ENCODE measurements at places on chromosomes 2 and 18.

- DNase-seq: no peak
These were observed 11.3 kb upstream of the COPS8 start for GRCh38 chr2:237074211-237074993.

DNA sequence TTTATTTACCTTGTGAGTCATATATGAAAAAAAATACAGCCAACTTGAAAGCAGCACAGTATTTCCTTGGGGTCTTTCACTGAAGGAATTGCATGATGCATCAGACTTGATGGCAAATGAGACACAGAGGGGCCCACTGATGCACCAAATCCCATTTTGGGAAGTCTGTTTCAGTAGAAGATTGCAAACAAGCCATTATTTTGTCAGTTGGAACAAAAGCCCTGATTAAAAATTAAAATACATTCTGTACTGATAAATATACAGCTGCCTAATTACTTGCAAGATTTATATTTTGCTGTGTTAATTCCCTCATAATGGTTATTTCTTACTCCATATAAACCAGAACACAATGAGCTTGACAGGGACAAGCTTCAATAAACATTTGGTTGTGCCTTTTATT, 370.4 kb downstream of the SUCLG1 start:
- no peak for DNase-seq

DNA sequence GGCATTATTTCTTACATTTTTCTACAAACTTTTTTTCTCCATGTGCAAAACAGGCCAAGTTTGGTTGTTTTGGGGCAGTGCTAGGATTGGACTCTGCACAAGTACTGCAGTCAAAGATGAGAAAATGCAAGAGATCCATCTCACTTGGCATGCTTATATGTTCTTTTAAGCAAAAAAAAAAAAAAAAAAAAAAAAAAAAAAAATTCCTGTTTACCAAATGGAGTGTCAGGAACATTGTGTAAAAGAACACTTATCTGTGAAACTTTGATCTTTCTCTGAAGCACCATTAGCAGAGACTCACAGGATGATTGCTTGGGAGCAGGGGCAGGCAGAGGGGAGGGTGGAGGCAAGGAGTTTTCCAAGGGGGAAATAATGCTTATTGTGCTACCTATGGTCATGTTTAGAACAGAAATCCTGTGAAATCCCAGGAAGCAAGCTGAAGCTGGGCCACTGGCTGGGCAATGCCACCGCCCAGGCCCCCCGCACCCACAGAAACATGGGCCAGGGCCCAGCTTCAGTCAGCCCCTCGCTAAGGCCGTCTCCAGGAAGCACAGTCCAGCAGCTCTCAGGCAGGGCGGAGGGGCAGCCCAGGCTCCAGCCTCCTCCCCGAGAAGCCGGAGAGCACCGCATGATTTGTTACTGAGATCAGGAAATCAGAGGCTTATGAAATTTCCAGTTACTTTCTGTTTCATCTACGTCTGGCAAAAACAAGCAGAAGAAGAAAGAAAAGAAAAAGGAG, 229.4 kb downstream of the ZNF516 start:
- DNase-seq: no peak

- no peak for DNase-seq
These were observed 67.5 kb downstream of the SPATS2L start for GRCh38 chr2:200373973-200374416.

DNA sequence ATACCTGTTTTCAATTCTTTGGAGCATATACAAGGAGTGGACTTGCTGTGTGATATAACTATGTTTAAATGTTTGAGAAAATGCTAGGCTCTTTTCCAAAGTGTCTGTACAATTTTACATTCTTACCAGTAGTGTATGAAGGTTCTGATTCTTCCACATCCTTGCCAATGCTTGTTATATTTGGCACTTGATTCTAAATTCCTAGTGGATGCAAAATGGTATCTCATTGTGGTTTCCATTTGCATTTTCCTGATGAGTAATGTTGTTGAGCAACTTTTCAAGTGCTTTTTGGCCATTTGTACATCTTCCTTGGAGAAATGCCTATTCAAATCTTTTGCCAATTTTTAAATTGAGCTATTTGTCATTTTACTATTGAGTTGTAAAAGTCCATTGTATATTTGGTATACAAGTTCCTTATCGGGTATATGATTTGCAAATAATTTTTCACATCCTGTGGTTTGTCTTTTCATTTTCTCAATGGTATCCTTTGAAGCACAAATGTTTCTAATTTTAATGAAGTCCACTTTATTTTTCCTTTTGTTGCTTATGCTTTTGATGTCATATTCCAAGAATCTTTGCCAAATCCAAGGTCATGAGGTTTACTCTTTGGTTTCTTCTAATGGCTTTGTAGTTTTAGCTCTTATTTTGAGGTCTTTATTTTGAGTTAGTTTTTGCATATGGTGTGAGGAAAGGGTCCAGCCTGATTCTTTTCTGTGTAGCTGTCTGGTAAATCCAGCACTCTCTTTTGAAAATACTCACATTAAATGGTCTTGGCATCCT, 33.2 kb upstream of the CWC22 start:
- no peak for DNase-seq

DNA sequence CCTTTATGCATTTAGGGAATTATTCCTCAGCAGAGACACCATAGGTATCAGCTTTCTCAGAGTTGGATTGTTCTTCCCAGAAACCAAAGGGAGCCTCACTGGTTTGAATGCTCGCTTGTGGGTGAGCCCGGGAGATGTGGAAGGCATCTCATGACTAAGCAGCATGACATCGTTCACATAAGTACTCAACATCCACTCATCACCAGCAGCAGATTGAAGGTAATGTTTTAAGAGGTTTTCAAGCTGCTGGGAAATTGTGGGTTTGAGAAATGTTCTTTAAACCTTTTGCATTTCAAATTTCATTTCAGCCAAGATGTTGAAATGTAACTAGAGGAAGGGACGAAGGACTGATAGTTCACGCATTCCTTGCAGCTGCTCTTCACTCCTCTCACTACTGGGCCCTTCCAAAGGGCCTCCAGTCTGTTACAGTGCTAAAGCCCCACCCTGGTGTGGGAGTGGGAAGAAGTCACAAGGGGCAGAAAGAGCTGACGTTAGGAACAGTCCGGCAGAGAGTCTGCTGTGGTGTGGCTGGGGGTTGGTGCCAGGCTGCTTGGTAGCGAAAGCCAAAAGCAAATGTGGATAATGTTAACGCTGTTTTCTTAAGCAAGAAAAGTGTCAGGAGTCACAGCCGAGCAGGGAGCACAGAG, 324.5 kb upstream of the EPHA4 start:
- peak; percentile 77 for DNase-seq

- DNase-seq: no peak
These were observed 179.8 kb upstream of the EPAS1 start for GRCh38 chr2:46117379-46117778.

GRCh38 chr18:9861933-9862332, 23.8 kb upstream of the TXNDC2 start:
- DNase-seq: no peak

- DNase-seq: no peak
These were observed 157.5 kb downstream of the LAMA1 start for GRCh38 chr18:6960124-6960523.

GRCh38 chr2:174846941-174847938, 83.0 kb upstream of the CHRNA1 start:
- no peak for DNase-seq
